Hematopoietic multipotent progenitor cell treated with erythropoietin and hydrocortisone succinate and interleukin-3 and kit ligand, for 15 days (in vitro differentiated cells): ENCODE measurements at places on chromosomes 6 and 20.

- no peak for DNase-seq
These were observed 1.4 kb upstream of the EPM2A start for GRCh38 chr6:145736661-145737144.

- no peak for DNase-seq
These were observed 2.8 kb upstream of the CYP24A1 start for GRCh38 chr20:54176610-54177009.

GRCh38 chr20:48626938-48627736 lies 200.7 kb downstream of the PREX1 start:
- DNase-seq: no peak

DNA sequence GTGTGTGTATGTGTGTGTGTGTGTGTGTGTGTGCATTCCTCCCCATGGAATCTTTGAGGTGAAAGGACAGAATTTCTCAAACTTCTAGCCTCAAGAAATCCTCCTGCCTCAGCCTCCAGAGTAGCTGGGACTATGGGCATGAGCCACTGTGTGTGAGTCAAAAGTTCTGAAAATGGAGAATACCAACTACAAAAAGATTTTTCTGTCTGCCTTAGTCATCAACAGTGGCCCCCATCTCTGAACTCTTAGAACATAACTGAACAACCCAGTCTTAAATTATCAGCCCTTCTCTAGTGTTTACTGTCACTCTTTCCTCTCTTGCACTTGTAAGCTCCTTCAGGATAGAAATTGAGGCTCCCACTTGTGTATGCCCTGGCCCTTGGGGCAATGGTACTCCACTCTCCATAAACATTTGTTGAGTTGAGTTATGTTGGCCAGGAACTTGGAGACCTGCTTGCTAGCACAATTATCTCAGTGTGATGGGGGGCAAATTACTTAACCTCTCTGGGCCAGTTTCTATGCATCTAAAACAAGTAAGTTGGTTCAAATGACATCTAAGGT lies 35.3 kb upstream of the CLIC5 start:
- DNase-seq: no peak

DNA sequence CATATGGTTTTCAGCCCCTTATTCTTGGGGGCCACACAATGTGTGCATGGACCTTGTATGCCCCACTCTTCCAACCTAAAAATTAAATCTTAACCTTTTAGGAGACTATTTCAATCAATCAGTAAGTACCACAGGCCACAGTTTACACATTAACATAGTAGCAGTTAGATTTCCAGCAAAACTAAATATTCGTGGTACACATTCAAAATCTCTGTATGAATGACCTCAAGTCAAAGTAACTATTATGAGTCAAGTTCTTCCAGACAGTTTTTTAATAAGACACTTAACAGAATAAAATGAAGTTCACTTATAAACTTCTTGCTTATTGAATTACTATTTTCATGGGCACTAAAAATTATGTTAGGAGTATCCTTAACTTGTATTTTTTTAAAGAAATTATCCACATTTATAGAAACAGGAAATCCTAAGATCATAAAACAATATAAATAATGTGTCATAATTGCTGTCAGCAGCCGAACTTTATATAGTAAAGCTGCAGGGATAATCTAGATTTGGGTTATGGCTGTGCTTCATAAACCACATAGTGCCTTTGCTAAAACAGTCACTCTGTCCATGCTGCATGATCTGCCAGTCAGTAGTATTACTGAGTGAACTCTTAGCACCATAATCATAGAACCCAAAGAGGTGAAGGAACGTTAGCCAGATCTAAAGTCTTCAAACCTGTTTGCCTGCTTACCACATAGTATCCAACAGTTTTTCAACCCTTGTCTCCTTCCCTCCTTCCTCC lies 21.7 kb downstream of the SEC63 start:
- DNase-seq: no peak
